CD4-positive, alpha-beta T cell treated with Interleukin-2 at 100 ng/mL for 4 hours (primary cell): ENCODE measurements at places on chromosomes 1 and 21.

DNA sequence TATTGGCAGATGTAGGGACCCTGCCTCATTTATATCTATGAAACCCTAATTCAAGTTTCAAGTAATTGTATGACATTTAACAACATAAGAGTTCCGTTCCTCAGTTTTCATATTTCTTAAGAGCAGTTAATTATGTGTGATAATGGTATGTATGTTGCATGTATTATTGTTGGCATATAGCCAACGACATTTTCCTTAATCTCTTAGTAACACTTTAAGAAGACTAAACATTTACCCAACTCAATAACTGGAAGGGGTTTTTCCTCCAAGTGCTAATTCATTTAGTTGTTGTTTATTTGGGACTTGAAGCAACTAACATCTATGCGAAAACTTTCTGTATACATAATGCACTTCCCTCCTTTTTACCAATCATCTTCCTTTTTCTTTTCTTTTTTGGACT is 1.5 kb upstream of the RALGPS2 start:
- no peak for DNase-seq

- DNase-seq, result no peak
Observed at GRCh38 chr1:9010781-9011323, 15.4 kb downstream of the SLC2A7 start.

DNA sequence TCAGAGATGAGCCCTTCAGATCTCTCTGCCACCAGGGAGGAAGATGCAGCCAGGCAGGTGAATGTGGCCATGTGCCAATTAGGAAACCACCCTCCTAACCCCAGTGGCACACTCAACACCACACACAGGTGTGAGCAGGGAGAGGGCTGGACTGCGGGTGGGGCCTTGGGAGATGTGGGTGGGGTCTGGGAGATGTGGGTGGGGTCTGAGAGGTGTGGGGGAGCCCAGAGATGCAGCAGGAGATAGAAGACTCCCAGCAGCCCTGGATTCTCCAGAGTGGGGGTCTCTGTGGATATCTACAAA is 43.2 kb upstream of the COL6A1 start:
- DNase-seq, result no peak

GRCh38 chr1:220498188-220498587 is 29.7 kb upstream of the MARK1 start:
- no peak for DNase-seq

- no peak for DNase-seq
Observed at GRCh38 chr1:152328801-152329391, 3.9 kb upstream of the FLG start.

GRCh38 chr21:17768840-17769446 is 50.2 kb downstream of the C21orf91 start:
- DNase-seq, result no peak

GRCh38 chr1:59484096-59484495 is 187.2 kb downstream of the FGGY start:
- no peak for DNase-seq

DNA sequence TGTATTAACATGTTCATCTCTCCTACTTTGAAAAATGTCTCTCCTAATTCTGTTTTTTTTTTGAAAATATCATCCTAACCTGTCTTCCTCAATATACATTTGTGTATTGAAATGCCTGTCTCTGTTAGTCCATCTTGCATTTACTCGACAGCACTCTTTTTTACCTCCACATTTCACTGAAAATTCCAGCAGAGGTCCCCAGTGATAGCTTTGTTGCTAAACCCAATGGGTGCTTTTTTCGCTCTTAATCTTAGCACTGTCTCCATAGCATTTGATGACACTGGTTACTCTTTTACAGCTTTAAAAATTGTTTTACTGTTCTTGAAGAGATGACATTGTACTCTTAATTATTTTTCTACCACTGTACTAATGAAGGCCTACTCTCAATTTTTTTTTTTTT is 10.8 kb downstream of the OSBPL9 start:
- DNase-seq, result no peak

GRCh38 chr1:47340227-47340626 is 6.6 kb downstream of the CMPK1 start:
- DNase-seq, result no peak

- DNase-seq, result no peak
Observed at GRCh38 chr1:29583727-29584126, 347.4 kb downstream of the PTPRU start.

DNA sequence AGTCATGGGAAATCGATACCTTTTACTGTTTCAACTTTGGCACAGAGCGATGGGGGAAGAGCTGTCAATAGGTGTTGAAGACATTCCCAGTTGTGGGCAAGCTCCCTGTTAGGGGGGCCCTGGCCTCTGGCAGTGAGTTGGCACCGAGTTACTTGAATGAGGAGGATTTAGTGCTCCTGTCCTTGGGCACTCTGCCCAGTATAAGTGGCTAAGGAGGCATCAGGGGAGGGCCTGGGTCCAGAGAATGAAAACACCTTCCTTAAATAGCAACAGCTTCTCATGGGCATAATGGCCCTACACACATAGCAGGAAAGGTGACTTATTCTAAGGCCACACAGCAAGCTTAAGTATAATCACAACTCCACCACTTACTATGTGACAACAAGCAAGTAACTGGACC is 664.4 kb downstream of the PTPRU start:
- DNase-seq, result no peak

- no peak for DNase-seq
Observed at GRCh38 chr1:9233241-9233941, 1.2 kb upstream of the H6PD start.

GRCh38 chr1:227401562-227402342 is 83.5 kb upstream of the CDC42BPA start:
- DNase-seq, result no peak
